Coronary artery (tissue), 2 donors: ENCODE measurements at places on chromosomes 12 and 14.
A peak's percentile ranks its signal among the peaks of the same experiment; 100 is the strongest.

GRCh38 chr12:47754126-47754525 is 4.6 kb downstream of the RAPGEF3 start:
- no peak for DNase-seq

DNA sequence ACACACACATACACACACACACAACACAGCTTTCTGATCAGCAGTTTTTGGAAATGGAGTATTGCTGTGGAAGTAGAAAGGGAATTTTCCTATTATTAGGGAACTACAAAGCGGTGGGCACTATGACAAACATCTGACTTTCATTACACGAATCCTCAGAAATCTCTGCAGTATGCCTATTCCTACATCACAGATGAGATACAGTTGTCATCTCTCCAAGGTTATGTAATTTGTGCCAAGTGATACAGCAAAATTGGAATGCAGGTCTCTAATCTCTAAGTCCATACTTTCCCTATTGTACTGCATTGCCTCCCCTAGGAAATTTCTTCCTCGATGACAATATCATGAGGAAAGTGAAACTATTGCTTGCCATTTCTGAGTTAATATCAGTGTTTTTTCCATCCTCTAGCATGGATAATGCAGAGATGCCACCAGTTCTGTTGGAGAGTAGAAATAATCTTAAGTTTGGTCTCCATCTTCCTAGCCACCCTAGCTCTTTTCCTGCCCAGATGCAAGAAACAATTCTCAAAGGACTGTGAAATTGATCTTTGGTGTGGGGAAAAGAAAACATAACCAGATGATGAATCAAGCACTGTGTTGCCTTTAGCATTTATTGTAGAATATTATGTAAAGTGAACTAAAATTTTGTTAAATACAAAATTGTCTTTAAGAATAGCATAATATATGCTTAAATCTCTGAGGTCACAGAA is 94.7 kb downstream of the ERGIC2 start:
- DNase-seq, result no peak

DNA sequence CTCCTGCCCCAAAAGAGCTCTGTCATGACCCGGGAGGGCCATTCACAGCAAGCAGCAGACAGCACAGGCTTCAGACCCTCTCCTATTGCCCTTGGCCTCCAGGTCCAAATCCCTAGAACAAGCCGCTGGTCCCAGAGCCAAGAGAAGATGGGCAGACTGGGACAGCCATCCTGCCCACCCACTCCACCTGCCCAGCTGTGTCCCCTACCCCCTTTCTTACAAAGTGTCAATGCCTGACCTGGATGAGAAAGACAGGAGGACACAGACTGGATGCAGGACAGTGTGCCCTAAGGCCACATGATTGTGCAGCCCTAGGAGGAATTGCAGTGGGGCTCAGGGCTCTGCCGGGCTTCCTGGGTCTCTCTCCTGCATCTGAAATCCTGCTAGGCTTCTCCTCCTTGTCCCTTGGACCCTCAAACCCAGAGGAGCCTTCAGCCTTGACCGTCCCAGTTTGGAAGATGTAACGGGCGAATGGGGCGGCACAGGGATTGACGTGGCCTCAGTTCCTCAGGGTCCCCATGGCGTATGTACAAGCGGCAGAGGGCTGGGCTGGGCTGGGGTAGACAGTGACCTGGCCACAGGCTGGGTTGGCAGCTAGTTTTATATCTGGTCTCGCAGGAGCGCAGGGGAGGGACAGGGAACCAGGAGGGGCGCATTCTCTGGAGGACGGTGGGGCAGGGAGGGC is 27.1 kb upstream of the BCDIN3D start:
- peak; percentile 68 for DNase-seq

- DNase-seq, result no peak
Measured at GRCh38 chr14:56532546-56532945, 47.1 kb upstream of the TMEM260 start.
